ENCODE measurements at places on chromosomes 4 and X.
A peak's percentile ranks its signal among the peaks of the same experiment; 100 is the strongest.

- peak; percentile 56 for DNase-seq
Measured at GRCh38 chrX:22171287-22172060, 101.2 kb upstream of the CBLL2 start.

DNA sequence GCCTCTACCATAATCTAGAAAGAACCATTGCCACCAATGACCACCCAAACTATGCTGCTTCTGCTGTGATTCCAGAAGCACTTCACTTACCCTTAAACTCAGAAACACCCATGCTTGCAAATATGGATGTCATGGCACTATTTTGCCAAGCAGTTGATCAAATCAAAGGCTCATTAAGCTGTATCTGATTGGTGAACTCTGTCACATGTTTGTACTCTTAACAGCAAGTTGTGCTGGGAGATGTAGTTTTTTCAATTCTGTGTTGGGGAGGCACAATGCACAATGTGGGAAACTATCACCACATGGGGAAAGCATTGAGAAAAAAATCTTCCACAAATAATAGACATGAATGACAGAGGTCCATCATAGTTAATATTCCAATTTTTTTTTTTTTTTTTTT, 19.2 kb upstream of the SPCS3 start:
- DNase-seq: no peak

DNA sequence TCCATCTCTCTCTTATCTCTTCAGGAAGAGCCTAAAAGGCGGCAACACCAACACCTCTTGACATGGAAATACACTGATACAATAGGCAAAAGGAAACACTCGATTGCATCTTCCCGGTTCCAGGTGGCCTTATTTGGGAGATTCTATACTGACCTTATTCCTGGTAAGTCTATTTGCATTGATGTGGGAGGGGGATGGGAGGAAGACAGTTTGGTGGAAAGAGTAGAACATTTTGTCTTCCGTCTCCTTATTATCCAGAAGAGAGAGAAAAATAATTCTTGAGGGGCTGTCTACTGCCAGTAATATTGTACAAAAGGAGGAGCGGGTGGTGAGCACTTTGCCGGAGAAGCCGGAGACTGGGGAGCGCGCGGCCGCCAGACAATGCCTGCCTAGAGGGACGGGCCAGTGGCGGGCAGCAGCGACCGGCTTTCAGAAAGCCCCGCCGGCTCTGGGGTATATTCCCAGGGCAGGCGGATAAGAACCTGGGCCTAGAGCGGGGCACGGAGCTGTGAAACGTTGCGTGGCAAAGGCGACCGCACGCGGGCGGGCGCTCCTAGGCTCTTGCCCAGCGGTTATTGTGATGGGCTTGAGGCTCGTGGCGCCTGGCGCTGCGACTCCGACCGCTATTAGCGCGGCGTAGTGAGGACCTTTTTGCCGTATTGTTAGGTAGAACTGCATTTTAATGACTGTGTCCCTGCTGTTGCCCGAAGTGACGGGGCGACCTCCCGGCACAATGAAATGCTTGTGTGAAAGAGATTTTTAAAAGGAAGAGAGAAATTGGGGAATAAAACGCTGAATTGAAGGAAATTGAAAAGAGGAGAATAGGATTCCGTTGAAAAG, 518 bp downstream of the PRDM8 start:
- DNase-seq: peak; percentile 35

DNA sequence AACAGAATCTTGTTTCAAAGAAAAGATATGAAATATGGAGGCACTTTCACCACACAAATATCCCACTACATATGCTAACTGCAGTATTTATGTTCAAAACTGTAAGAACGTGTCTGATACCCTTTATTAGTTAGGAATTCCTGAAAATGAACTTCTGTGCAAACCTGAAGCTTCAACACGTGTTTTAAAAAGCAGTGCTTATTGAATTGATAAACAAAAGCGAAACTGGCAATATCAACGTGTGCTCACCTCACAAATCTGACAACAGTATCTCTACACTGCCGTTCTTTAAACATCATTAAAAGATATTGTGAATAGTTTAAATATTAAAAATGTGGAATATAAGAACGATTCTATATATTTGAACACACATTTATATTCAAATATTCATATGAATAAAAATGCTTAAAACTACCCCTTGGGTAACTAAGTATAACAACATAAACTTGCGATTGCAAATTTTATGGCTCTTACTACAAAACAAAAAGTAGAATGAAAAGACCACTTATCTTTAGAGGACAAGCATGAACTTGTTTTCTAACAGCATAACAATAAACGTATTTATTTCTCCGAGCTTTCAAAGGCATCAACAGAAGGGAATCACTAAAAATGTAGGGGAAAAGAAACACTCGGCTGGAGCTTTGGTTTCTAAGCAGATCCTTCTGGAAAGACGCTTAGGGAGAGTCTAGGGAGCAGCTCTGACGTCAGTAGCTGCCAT, at the start of gene LRP2BP:
Gene LRP2BP, minus strand, starts transcription at position 687 of the 718 bp plus-strand sequence. CDS start 17,738 bp downstream, outside the sequence.
- DNase-seq: no peak

GRCh38 chrX:129000797-129001196, 522.5 kb downstream of the SMARCA1 start:
- DNase-seq: no peak

DNA sequence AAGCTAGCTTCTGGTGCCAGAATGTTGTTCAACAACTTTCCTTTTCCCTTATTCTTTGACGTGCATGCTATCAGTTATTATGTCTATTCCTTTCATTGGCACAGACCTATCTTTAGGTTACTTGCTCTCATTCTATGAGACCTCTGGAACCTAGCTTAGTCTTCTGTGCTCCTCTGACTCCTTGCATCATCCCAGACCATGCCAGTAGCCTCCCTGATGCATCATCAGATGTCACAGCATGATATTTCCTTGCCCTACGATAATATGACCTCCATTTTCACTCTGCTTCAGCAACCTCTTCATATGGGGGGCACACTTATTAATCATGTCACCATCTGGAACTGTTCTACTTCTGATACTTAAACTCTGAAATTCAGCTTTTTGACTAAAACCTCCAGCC, 37.2 kb downstream of the CLCN5 start:
- DNase-seq: no peak

GRCh38 chr4:73518340-73518739, 36.8 kb downstream of the AFM start:
- DNase-seq: no peak
